ENCODE measurements at places on chromosomes 12 and 14. TPM values are rescaled to one million over a fixed set of nuclear protein-coding genes. Genes with fewer than 3 reads are reported as not detected.

LRFN5 gene
- total RNA-seq: 3.6 TPM

RIC8B gene
- total RNA-seq: 10.8 TPM

AKAP6 gene
- 10.9 TPM for total RNA-seq

IFNG gene
- total RNA-seq: not detected

PMCH gene
- total RNA-seq: not detected

MBD6 gene
- total RNA-seq: 5.1 TPM

BBOF1 gene
- total RNA-seq: 4.4 TPM

CFL2 gene
- 147 TPM for total RNA-seq

DAZAP2 gene
- total RNA-seq: 59.6 TPM

PTPRB gene
- total RNA-seq: 0.66 TPM

TAS2R9 gene
- total RNA-seq: not detected

LALBA gene
- total RNA-seq: not detected

IL25 gene
- not detected for total RNA-seq

ERC1 gene
- total RNA-seq: 46.5 TPM

HELB gene
- 2.6 TPM for total RNA-seq

FAR2 gene
- 5.4 TPM for total RNA-seq

LGR5 gene
- not detected for total RNA-seq

PCNX4 gene
- 69.9 TPM for total RNA-seq

MANSC4 gene
- 0.17 TPM for total RNA-seq

NCOR2 gene
- 17.2 TPM for total RNA-seq

OTX2 gene
- not detected for total RNA-seq
